RPMI7951 (cell line): ENCODE measurements at places on chromosomes 5 and 9.

DNA sequence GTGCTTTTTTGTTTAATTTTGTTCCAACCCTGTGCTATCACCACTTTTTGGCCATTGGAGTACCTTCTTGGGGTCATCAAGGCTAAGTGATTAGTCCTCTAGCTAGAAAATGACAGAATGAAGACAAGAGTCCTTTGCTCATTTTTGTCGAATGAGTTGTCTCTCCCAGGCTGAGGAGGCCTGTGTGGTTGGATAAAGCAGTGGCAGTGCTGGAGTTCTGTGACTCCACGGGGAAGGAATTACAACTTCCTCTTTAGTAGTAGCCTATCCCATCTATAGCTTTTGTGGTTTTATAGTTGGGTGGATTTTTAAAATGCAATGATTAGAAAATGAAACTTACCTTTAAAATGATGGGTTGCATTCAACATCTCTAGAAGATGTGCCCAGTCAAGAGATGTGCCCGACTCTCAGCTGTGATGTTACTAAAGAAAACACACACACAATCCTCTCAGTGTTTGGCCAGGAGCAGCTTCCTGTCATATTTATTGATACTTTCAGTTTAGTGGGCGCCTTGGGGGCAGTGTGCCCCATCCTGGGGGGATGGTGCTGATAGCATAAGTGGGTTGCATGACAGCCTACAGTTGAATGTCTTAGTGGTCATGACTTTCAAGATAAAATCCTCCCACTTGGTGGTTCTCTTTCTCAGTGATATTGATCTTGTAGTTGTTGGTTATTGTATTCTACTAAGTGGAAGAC is 11.9 kb downstream of the OTULINL start:
- peak; percentile 37 for DNase-seq

DNA sequence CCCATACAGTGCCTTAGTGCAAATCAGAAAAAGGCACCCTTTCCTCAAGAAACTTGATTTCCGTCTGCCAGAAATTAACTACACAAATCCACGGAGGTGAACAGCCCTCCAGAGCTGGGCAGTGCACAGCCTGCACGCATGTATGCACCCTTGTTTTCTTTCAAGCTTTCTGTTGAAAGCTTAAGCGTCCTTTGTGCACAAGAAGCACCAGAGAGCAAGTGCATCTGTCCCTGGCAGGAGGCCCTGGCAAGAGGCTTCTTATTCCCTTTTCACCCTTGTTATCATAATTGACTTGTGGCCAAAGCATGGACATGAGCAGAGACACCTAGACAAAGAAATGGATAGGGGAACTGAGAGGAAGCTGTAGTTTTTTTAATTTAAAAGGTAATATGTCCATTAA is 47.4 kb upstream of the ATG10 start:
- no peak for DNase-seq

- peak; percentile 83 for DNase-seq
These were observed at the start of gene MACROH2A1 for GRCh38 chr5:135398855-135399793. Gene MACROH2A1 (minus strand): TSS chr5:135399231. CDS start chr5:135389093, 10,138 bp downstream.

GRCh38 chr5:38316544-38317224 is 58.3 kb downstream of the EGFLAM start:
- DNase-seq: peak; percentile 84

- DNase-seq: no peak
These were observed 472.3 kb downstream of the HINT1 start for GRCh38 chr5:130692770-130693169.

DNA sequence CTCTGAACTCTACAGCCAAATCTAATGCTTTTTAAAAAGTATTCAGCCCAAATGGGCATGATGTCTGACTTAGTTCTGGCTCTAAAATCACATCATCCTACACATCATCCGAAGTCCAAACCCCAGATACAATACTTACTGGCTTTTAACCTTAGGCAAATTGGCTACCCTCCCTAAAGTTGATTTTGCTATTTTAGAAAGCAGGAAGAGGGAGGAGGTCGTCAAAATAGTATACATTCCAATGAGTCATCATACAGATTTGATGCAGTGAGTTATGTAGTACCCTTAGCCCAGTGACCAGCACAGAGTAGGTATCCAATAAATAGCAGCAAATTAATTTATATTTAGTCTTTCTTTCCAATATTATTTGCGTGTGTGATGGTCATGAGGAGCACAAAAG is 582.0 kb upstream of the TUSC1 start:
- DNase-seq: peak; percentile 82

DNA sequence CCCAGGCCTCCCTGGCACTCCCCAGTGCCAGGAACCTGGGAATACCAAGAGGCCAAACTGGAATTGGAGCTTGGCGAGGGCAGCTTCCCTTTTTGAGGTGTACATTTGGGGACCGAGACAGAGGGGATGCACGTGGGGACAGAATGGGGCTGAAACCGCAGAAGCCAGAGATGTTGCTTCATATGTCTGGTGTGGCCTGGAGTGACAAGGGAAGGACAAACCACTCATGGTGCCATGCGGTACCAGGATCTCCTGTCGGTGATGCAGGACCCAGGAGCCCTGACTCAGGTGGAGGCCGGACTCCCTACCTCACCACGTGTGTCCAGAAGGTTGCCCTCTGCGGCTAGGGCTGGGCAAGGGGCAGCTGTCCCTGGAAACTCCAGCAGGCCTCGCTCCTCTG is 4.0 kb upstream of the CSF2 start:
- DNase-seq: no peak

DNA sequence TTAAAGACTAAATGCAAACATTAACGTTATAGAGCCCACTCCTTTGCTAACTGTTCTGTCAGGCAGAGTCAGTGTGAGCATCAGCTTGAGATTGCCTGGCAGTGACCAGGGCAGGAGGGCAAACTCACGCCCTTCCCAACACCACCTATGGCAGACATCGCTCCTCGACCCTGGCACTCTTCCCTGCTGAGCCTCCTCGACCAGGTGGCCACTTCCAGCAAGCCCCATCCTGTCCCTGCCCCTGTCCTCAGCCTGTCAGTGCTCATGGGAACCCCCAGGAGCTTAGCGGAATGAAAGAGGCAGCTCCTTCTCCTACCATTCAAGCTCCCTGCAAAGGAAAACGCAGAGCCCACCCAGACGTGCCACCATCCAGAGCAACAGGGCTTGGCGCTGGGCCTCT is 42.0 kb downstream of the PRRT1B start:
- no peak for DNase-seq

- DNase-seq: no peak
These were observed 52.9 kb upstream of the APC start for GRCh38 chr5:112684737-112685136.

DNA sequence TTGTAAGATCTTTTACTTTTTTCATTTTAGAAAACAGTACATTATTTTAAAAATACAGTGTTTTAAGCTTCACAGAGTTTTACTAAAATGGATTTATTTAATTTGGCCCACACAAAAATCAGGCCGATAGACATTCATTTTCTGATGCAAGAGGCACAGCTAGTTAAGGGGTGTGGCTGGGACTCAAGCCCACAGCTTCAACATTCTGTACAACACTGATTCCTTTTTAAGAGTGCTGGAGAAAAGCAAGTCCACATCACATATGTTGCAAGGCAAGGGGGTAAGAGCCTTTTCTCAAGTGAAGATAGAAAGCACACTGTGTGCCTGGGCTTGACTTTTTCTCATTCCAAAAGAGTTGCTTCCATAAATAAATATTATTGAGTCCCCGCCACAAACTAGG is 195.9 kb downstream of the RFK start:
- DNase-seq: no peak

DNA sequence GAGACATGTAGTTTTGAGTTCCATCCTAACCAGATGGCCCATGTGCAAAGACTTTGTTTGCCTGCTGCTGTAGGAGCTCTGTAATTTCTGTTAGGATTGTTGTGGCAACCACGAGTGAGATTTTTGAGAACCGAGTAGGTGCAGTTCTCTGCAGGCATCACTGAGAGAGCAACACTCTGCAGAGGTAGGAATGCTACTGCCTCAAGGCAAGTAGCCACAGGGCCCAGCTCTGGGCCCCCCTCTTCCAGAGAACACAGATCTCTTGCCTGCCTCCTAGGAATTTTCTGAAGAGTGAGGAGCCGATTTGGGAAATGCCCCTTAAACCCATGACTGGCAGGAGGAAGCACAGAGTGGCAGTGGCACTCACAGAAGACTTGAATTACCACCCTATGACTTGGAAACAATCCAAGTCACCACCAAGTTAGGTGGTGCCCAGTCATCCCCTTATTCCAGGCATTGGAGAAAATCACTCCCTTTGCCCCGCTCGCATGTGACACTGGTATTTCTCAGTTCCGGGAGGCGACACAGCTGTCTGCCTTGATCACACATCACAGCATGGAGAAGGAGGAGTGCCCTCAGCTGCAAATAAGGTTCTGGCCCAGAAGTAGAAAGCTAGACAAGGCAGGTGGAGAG is 52.5 kb upstream of the SLC2A8 start:
- DNase-seq: no peak

- no peak for DNase-seq
These were observed 295.2 kb downstream of the MAST4 start for GRCh38 chr5:66891184-66891925.

DNA sequence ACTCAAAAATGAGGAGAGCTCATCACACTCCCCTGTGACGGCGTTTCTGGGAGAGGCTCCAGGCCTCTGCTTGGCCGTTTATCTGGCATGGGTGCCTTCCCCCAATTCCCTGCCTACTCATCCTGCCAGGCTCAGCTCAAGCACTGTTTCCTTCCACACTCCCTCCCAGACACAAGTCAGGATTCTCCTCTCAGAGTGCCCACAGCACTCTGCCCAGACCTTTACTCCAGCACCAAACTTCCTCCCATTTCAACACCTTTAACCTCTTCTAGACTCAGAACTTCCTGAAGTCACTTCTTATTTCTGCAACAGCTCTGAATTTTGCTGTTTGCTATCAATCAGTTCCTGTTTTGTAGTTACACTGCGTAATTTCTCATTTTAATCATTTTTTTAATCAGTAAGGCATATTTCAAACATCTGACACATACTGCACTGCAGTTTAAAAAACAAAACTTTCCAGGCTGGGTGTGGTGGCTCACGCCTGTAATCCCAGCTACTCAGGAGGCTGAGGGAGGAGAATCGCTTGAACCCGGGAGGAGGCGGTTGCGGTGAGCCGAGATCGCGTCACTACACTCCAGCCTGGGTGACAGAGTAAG is 16.0 kb downstream of the TRMO start:
- no peak for DNase-seq
